ENCODE measurements at places on chromosomes 11 and 22.

- no peak for DNase-seq
Observed at GRCh38 chr11:1744137-1744886, 6.1 kb downstream of the IFITM10 start.

DNA sequence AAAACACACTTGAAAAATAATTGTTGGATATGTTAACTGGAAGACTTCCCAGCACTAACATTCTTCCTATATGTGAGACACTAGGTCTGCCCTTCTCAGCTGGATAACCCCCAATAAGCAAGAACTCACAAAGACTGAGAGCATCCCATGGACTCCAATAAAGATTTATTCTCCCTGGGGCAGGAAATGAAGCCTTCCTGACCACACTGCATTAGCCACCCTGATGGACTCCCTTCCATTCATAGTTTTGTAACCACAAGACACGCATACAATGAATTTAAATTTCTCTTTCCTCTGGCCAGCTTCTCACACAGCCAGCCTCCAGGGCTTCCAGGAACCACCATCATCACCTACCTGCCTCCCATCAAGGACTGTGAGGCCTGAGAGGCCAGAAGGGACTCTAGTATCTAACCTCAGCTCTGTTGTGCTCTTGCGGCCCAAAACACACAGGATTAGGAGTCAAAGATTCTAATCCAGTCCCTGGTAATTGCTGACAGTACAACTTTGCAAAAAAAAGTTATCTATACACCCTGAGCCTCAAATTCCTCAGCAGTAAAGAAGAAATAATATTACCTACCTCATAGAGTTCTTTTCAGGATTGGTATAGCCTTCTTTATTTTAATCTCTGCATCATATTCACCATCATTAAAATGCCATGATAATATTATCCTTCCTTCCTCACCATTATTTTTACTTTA lies 45.6 kb upstream of the GDPD4 start:
- DNase-seq: no peak

- DNase-seq: no peak
Observed at GRCh38 chr11:74412733-74413359, 14.6 kb upstream of the PGM2L1 start.

DNA sequence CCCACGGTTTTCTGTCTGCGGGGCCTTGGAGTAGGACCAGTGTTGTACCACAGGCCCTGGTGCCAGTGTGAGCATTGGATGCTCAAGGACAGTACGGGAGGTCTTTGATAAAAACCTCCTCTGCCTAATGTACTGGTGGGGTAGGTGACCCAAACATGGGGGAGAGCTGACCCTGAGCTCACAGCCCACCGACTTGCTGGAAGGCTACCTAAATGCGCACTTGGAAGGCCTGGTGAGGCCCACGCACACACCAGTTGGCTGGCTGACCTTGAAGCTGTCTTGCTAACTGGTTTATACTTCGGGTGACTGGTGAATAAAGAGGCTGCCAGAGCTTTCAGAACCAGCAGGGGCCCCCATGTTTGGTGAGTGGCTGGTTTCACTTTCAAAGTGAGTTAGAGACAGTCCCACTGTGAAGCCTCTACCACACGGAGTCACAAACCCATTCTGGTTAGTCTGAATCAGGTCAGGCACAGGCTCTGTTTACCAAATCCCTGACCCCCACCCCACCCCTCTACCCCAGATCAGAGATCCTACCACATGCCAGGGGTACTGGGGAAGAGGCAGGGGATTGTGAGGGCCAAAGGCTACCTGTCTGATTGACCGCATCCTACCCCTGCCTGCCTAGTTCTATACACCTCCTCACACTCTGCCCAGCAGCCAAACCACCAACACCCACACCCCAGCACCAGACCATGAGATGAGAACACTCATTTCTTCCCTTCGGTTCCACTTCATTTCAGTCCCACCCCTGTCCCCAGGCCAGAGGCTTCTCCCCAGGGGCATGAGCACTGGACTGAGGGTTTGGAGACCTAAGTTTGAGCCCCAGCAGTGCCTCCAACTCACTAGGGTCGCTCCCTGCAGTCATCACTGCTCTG lies 12.7 kb upstream of the IL2RB start:
- no peak for DNase-seq

DNA sequence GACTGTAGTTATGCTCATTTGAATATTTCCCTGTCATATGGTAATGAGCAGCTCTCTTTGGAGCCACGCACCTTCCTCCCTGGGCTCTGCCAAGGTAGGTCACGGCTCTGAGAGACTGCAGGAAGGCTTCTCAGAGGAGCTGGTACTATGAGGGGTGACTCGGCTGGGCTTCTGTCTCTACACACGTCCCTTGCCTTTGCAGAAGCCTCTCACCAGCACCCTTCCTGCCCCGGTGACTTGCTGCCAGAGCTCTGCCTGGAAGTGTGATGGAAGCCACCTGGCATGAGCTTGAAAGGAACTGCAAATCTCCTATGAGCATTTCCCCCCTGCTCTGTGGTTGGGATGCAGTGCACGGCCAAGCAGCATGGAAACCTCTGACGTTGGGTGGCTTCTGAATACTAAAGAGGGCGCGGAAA lies 74.2 kb downstream of the KIRREL3 start:
- no peak for DNase-seq

DNA sequence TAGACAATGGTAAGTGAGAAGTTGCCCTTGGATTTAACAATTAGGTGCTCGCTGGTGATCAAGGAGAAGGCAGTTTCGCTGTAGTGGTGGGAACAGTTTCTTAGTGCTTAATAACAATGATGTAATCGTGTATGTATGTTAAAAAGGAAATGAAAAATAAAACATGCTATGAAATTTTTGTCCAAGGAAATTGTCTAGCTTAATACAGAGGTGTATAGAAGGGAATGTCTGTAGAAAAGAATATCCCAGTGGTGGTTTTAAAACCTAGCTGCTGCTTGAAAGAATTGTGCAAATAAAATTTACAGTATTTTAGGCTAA lies 53.1 kb downstream of the SWAP70 start:
- no peak for DNase-seq

DNA sequence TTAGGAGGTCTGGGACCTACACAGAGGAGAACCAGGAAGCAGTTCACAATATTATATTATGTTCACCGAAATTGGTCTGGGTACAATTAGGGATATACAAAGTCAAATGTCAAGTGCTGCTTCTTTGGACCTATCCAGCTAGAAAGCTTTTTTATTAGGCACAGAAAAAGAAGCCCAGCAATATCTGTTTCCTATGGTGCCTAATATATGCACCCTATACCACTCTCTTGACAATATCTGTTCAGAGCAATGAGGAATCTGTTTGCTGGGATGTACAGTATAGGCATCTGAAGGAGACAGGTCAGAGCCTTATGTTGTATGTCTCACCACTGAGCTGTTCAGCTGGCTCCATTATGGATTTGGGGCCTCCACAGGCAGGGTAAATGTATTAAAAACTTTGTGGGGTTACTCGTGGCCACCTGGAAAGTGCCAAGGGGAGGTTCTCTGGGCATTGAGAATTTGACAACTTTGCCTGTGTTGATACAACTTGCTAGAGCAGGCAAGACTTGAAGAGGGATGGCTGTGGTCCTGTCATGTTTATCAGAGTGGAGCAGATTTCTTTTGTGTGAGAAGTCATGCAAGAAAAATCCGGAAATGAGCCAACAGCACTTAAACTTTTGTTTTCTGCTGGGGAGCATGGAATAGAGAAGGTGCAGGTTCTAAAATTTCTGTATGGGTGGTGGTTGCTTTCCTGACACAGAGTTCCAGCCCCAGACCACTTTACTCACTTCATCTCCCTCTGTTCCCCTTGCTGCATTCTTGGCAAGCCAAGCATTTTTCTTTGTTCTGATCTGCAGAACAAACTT lies 10.1 kb downstream of the STIM1 start:
- no peak for DNase-seq
